Esophagus squamous epithelium (tissue), 5 donors: ENCODE measurements at places on chromosomes 13 and 19.

DNA sequence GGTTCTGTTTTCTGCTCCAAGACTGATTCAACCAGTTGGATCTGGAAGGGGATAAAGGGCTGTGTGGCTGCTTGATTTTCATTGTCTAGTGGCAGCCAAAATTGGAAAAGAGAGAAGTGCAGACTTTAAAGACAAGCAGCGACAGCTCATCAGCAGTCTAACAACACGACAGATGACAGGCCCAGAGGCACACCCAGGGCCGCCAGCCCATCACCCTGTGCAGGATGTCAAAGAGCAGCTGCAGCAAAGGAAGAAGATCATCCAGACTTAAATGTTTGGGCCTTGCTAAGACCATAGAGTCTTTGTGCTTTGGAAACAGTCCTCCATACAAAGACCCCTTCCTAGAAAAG lies 421.0 kb upstream of the KLF12 start:
- DNase-seq = no peak

DNA sequence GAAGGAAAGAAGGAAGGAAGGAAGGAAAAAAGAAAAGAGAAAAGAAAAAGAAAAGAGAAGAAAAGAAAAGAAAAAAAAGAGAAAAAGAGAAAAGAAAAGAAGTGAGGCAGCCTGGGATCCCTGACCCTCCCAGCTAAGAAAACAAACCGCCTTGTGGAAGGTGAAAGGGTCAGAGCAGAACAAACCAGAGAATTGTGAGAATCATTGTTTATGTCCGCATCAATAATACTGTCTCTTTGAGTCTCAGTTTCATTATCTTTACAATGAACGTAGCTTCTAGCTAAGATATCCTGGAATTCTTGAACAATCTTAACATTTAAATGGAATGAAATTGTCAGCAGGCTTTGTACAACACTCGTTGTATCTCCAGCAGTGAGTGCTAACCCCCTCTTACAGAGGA lies 66.4 kb upstream of the SERP2 start:
- no peak for DNase-seq

- no peak for DNase-seq
These were observed 147.0 kb upstream of the RNF113B start for GRCh38 chr13:98324105-98324504.

GRCh38 chr19:56608274-56608964 lies 13.3 kb downstream of the ZNF71 start:
- no peak for DNase-seq

- no peak for DNase-seq
These were observed 25.6 kb downstream of the EPS15L1 start for GRCh38 chr19:16446108-16446723.

DNA sequence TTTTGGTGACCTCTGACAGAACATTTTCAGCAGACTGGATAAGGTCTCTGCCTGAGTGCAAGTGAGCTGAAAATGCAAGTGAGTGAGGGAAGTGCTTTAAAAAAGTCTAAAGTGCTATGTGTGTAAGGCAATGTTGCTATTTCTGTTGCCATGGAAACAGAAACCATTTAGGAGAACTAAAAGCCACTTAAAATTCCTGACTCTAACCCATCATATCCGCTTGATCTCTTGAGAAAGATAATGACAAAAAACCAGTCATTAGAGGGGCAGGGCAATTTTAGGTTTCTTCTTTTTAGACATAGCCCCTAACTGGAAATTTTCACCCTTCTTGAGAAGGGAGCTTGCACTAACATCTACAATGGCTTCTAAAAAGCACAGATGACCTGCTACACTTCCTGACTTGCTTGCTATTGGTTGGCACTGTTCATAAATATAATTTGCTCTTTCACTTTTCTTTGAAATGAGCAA lies at the start of gene CYSLTR2:
TSS of gene CYSLTR2 (plus strand) at position 458 of the 468 bp plus-strand sequence. CDS start 52,889 bp downstream, outside the sequence.
- no peak for DNase-seq

DNA sequence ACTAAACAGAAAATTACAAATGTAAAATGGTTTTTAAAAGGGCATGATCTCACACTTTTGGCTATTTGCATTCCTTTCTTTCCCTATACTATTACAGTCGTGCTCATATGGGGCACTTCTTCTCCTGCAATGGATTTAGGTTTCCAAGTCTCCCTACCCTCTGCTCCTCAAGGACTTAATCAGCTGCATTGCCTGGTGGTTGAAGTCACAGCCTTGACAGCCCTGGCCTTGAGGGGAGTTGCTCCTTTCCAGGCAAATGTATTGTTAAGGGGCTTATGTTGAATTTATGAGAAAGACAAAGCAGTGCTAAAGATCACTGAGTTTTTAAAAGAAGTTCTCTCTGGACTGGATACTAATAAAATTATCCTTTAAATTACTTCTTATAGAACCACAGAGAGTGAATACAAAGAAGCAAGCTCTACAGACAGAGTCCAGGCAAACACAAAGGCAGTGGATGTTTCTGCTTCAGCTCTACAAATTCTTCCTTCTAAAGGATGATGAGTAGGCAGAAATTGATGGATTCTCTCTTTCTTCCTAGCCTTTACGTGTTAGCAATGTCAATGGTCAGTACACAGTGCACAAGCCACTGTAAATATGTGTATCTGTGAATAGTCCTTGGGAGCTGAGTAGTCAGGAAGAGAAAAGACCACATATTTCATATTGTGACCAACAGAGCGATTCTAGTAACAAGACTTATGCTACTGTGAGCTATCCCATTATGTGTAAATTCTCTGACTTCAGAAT lies 390.9 kb downstream of the TBC1D4 start:
- DNase-seq = no peak

DNA sequence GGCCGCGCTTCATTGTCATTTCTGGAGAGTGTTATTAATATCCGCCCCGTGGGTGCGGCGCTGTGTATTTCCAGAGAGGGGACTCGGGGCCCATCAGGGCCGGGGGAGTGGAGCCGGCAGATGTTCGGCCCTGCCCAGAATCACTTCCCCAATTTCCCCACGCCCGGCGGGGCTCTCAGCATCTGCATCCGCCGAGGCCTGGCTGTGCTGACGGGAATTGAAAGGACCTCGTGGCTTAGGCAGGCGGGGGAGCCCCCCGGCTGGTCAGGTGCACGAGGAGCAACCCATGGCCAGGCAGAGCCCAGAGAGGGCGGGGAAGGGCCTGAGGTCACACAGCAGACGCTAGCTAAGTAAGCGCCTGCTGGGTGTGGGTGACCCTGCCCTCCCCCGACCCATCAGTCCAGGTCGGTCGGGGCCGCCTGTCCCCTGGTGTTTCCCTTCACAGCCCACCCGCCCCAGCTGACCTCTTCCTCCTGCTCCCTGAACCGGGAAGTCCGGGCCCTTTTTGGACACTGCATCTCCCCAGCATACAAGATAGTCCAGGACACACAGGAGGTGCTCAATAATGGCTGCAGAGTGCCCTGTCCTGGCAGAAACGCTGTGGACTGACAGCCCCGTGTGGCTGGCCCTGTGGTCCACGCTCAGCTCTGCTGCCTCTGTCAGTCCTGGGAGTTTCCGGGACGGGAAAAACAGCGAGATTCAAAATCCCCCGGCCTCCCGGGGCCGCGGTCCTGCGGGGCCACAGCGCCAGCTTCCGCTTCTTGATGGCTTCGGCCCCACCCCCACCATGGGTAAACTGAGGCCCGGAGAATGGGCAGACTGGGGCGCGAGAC lies 22.1 kb downstream of the ARID3A start:
- DNase-seq = peak; percentile 54

- no peak for DNase-seq
These were observed 42.7 kb upstream of the NFIC start for GRCh38 chr19:3323658-3324057.

GRCh38 chr13:44237276-44237767 lies 136.3 kb upstream of the SERP2 start:
- DNase-seq = no peak

- DNase-seq = no peak
These were observed 2.7 kb downstream of the ING1 start for GRCh38 chr13:110716247-110716515.

- no peak for DNase-seq
These were observed 1564.9 kb downstream of the OLFM4 start for GRCh38 chr13:54593504-54593903.

DNA sequence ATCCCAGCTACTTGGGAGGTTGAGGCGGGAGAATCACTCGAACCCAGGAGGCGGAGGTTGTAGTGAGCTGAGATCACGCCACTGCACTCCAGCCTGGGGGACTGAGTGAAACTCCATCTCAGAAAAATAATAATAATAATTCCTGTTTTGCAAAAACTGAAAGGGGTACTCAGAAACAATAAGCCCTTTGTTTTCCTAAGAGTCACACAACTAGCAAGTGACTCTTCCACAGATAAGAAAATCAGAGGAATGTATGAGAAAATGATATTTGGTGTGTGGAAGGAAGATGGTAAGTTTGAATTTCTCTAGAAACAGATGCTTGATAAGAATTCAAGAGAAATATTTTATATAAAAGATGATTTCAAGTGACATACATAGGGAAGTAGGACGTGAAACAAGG lies 35.1 kb downstream of the SYDE1 start:
- DNase-seq = no peak

DNA sequence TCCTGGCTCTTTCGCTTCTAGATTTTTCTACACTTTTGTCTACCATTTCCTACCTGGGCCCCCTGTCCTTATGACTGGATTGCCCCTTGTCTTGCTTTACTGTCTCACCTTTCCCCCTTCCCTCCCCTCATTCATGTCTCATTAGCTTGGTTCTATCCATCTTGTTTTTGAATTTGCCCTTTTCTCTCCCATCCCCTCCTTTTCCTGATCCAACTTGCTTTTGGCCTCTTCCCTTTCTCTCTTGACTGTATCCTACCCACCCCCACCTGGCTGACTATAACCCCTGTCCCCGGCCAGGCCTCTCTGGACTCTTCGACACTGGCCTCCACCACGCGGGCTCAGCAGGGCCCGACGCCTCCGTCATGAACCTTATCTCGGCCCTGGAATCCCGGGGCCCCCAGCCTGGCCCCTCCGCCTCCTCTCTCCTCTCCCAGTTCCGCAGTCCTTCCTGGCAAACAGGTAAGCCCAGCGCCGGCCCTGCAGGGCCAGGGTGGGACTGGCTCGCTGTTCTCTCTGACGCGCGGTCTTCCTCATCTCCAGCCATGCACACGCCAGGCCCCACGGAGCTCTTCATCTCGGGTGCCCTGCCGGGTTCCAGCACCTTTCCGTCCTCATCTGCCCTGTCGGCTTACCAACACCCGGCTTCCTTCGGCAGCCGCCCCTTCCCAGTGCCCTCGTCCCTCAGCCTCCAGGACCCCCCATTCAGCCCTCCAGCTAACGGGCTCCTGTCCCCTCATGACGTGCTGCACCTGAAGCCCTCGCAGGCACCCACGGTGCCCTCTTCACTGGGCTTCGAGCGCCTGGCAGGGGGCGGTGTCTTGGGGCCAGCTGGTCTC lies 3.4 kb downstream of the PRR12 start:
- DNase-seq = no peak
